ENCODE measurements at places on chromosomes 6 and 20.
A peak's percentile ranks its signal among the peaks of the same experiment; 100 is the strongest.

DNA sequence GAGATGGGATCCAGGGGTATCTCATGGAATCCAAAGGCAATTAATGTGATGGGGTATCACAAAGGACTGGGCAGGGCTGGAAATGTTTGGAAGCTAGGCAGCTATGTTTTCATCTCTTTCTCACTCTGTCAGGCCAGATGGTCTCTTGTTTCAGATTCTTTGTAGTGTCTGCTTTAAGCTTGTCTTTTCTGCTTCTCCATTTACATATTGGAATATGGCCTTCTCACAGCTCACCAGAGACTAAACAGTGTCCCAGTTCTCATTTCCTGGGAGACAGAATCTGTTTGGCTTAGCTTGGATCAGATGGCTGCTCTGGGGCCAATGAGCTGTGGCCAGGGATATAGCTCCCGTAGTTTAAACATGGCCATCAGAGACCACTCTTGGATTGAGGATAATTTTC is 78.9 kb downstream of the SLC35F1 start:
- DNase-seq, result no peak

- DNase-seq, result no peak
Observed at GRCh38 chr6:124661097-124661661, 301.1 kb upstream of the RNF217 start.

GRCh38 chr6:113980937-113981554 is 10.1 kb upstream of the HDAC2 start:
- DNase-seq, result peak; percentile 8

DNA sequence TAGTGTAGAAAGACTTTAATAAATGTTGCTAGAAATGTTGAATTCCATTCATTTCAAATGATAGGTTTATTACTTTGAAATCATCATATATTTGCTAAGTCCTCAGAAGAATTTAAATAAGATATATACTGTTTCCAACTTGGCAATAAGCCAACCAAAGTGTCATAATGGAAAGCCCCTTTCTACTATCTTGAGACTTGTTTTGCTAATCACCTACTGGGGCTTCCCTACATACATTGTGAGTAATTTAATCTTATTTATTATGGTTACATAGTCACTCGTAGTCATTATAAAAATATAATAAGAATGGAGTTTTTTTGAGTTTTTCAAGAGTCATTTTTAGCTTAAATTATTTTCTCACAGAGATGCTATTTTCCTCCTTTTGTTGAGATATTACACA is 20.7 kb downstream of the COL19A1 start:
- DNase-seq, result no peak

DNA sequence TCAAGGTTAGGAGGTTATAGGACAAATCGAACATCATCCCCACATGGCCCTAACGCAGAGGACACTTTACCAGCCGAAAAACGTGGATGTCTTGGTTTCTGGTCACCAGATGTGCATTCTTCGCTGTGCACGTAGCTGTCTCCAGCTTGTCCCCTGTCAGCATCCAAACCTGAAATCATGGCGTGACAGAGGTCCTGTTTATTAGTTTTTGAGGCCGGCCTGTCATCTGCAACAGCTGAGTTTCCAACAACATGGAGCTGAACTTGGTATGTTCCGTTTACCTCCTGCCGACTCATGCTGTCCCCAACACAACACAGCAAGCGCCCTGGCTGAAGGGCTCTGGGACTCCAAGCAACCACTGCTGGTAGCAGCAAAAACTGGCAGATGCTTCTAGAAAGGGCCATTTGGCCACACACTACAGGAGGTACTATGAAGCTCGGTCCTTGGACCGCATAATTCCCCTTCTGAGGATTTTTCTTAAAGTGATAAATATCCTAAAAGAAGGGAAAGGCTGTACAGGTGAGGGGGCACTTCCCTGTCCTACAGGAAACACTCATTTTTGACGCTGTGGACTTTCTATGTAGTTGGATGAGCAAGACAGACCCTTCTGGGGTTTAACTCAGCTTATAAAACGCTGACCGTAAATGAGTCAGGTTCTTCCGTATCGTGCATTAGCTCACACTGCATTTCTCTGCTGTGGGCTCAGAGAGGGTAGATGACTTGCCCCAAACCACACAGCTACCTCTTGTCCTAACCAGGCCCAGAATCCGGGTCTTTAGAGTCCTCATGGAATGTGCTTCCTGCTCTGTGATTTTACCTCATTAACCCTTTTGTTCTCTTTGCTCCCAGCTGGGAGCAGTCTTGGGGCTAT is 79.7 kb upstream of the NFATC2 start:
- no peak for DNase-seq

- no peak for DNase-seq
Observed at GRCh38 chr6:43987838-43988439, 139.3 kb downstream of the MRPL14 start.

- DNase-seq, result no peak
Observed at GRCh38 chr6:141451181-141451510, 681.6 kb upstream of the GJE1 start.
